NCI-H1436 treated with DMSO at 0.1 percent for 48 hours (cell line): ENCODE measurements at places on chromosomes 5 and 9.

GRCh38 chr5:141155540-141156374 lies 5.9 kb downstream of the PCDHB6 start:
- no peak for DNase-seq

DNA sequence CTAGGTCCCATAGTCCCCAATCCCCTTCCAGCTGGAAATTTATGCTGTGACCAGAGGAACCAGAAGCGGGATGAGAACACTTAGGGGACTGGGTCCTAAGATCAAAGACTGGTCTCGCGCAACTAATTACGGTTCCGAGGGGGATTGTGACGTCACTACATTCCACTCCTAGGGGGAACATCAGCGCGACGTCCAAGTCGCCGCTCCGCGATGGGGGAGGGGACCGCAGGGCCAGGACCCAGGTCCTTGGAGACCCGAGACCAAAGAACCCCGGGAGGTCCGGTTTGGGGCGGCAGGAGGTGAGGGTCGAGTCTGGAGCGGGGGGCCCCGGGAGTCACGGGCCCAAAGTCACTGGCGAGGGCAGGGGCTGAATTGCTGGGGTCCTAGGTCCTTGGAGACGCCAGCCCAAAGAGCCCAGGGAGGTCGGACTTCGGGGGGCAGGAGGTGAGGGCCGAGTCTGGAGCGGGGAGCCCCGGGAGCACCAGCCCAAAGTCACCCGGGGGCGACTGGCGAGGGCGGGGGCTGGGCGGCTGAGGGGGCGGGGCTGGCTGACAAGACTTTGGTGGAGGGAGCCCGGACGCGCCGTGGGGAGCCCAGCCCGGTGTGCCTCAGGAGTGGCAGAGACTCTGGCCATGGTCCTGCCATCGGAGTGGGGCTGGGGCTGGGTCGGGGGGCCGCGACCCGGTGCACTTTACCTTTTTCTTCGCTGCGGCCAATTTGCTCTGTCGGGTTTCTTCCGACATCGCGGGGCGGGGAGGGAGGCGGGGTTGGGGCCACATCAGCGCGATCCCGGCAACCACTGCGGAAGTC lies at the start of gene GOLGA2:
Gene GOLGA2, minus strand, starts transcription at position 810 of the 810 bp plus-strand sequence. Its CDS starts 31 bp downstream, at position 779.
- no peak for DNase-seq

GRCh38 chr5:38426986-38427950 lies 129.2 kb downstream of the LIFR start:
- no peak for DNase-seq

DNA sequence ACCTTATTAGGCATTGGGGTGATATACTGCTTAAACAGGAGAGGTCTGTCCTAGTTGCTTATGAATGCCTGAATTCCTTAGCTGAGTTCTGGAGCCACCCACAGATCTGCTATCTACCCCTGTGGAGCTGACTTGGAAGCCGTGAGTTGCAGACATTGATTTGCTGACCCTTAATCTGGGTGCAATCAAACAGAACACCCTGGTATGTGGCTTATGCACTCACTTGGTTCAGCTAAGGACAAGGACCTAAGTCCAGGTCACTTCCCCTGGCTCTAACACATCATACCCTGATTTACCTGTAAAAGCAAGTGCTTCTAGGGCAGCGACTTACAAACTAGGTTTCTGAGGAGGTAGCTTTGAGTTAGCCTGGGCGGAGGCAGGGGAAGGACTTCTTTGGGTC lies 41.6 kb upstream of the TLR4 start:
- no peak for DNase-seq

GRCh38 chr9:20570756-20571155 lies 51.5 kb downstream of the MLLT3 start:
- no peak for DNase-seq

GRCh38 chr5:83721953-83722901 lies 1.6 kb upstream of the HAPLN1 start:
- no peak for DNase-seq

GRCh38 chr9:7606591-7606990 lies 193.0 kb downstream of the DMAC1 start:
- DNase-seq, result no peak

DNA sequence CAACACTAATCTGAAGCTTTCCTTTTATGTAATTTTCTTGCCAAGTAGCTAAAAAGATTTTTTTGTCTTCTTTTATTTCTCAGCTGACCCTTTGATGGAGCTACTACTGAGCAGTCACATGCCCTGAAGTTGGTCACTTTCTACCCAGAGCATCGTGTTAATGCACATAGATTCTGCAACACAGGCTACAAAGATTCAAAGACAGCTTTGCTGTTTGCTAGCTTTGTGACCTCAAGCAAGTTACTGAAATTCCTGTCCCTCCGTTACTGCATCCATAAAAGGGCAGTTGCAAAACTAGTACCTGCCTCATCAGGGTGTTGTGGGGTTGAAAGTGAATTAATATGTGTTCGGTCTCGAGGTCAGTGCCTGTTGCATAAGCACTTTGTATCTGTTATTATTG lies 179.9 kb downstream of the GAS1 start:
- DNase-seq, result no peak

DNA sequence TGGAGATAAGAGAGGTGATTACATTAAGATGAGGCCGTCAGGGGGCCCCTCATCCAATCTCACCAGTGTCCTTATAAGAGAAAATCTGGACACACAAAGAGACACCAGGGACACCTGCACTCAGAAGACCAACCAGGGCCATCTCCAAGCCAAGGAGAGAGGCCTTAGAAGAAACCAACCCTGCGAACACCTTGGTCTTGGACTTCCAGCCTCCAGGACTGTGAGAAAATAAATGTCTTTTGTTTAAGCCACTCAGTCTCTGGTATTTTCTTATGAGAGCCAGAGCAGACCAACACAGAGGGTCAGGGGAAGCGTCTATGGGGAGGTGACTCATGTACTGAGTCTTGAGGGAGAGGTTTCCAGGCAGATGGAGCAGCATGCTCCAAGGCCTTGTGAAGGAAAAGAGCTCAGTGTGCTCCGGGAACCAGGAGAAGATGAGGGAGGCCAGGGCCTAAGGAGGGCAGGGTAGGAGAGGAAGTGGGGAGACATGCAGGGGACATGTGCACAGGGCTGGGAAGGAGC lies 5.4 kb downstream of the PHYKPL start:
- DNase-seq, result no peak

GRCh38 chr9:136625101-136626065 lies 37.3 kb upstream of the EGFL7 start:
- DNase-seq, result no peak

DNA sequence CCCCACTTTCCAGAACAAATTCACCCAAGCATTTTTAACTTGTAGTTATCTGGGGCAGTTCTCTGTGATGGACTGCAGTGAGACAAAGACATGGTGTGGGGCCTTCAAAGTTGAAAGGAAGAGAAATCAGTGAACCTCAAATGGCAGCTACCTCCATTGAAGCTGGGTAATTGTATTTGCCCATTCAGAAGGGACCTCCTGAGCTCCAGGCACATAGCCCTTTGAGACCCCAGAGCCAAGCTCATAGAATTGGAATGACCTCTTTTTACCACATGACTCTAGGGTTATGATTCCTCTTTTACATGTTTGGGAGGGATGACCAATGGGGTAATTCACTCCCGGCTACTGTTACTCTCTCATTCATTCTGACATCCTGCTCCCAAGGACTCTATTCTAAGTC lies 368.4 kb upstream of the ITGA1 start:
- DNase-seq, result no peak

DNA sequence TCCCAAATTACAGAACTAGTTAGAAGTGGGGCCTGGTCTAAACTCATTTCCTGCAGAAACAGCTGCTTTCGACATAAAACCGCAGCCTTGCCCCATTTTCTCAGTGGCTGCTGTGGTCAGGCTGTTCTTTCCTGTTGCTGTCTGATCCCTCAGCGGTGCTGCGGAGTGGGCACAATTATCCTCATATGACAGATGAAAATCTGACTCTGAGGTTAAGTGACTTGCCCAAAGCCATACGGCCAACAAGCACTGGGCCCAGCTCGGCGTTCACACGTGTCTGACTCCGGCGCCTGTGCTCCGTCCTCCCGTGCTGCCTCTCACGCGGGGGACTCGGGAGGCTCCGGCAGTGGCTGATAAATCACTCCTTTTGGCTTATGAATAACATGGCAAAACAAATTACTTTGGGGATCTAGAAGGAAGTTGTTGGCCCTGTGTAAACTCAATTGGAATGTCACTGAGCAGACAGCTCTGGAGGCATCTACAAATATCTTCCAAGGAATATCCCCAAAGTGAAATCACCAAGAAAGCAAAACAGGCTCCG lies 142.6 kb upstream of the LMX1B start:
- DNase-seq, result no peak

DNA sequence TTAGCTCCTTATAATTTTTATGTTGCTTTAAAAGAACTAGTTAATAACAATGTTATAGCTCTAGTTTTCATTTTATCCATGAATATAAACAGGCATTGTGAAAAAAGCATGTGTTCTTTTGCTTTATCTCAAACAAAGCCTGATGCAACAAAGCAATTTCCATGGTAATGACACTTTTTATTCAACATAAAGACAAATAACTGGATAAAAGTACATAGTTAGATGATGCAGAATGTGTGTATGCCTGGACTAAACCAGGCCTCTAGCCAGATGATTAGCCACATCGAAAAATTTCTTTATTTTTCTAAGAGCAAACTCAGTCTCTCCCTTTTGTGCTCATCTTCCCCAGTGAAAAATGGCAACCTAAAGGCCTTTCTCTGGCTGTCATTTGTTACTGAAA lies 125.6 kb upstream of the TARS1 start:
- DNase-seq, result no peak

DNA sequence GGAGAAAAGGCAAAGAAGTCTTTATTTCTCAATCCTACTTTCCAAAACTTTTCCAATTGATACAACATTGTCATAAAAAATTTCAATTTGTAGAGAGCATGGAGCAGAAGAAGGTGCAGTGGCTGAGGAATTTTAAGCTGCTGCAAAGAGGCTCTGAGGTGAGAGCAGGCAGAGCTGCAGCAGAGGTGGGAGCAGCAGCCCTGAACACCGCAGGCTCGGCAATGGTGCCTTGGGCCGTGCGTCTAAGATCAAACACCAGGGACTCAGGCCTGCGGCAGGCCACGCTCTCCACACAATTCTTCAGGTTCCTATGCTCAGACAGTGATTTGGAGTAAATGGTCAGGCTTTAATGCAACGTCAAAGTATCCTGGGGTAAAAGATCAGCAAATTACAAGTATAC lies 46.3 kb downstream of the SIL1 start:
- DNase-seq, result no peak

GRCh38 chr5:142143878-142144277 lies 35.3 kb downstream of the NDFIP1 start:
- no peak for DNase-seq

GRCh38 chr5:73844165-73844564 lies 218.2 kb downstream of the ARHGEF28 start:
- DNase-seq, result no peak

DNA sequence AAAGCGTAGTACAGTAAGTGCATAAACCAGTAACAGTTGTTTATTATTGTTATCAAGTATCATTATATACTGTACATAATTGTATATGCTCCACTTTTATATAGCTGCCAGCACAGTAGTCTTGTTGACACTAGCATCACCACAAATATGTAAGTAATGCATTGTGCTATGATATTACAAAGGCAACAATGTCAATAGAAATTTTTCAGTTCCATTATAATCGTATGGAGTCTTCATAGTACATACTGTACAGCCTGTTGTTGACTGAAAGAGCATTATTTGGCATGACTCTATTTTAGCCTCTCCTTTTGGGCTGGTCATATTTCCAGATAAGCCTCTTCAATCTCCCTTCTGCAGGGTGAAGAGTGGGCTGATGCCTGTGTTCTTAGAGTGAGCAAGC lies 40.4 kb downstream of the CFAP95 start:
- no peak for DNase-seq

DNA sequence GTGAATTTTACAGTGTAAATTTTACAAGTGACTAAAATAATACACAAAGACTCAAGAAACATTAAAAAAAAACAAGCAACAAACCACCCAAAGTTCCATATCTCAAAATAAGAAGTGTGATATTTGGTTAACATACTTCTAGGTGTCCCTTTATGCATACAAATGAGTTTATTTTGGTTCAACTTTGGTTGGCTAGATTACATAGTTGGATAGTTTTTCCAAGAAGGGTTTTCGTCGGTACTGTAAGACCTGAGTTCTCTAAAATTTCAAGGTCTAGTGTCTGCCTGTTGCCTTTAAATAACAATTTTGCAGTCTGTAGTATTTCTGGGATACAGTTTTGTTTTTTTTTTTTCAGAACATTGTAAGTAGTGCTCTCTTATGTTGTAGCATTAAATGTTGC lies 58.8 kb upstream of the JAK2 start:
- DNase-seq, result no peak

GRCh38 chr5:83342465-83342864 lies 129.1 kb upstream of the VCAN start:
- no peak for DNase-seq

DNA sequence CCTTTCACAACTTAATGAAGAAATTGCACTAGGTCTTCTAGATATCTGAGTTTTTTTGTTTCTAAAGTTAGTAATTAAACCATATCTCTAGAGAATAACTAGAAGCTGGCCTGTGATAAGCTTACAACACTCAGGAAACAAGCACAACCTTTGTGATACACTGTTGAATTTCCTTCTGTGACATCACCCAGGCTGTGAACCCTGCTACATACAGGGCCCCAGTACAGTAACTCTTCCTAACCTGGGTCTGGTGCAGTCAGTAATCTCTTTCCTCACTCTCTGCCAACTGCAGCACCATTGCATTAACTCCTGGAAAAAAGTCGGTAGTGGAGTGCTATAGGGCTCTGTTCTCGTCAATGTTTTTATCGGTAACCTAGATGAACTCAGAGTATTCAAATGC lies 10.6 kb upstream of the IGFBPL1 start:
- no peak for DNase-seq

- no peak for DNase-seq
These were observed 999.3 kb downstream of the NR2F1-AS1 start for GRCh38 chr5:92581690-92582089.

DNA sequence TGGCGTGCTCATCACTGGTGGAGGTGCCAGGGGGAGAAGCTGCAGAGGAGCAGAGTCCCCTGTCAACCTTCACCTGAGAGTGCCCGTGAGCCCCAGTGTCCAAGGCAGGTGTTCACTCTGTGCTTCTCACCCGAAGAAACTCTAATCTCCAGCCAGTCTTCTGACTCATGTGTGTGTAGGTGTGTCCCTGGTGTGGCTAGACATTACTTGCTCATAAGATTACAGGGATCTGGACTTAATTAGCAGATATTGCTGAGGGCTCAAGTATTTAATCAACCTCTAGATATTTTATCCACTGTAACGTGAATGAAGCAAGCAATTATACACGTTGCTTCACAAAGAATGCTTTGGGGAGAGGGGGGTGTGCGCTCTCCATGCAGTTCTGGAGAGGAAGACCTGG lies 72.5 kb downstream of the MED10 start:
- no peak for DNase-seq

- no peak for DNase-seq
These were observed 112.4 kb downstream of the ASTN2 start for GRCh38 chr9:117302487-117302886.

DNA sequence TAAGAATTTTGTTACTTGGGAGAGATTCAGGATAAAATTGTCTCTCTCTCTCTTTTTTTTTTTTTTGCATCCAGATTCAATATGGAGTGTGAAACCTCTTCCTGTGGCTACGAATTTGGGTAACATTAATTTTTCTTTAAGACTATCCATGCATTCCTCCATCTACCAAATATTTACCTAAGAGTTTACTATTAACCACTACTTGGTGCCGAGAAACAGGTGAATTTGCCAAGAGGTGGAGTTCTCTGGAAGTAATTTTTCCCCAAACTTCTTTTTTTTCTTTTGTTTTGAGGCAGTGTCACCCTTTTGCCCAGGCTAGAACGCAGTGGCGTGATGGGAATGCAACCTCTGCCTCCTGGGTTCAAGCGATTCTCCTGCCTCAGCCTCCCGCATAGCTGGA lies 206.3 kb upstream of the VLDLR start:
- no peak for DNase-seq

GRCh38 chr5:169300468-169301385 lies at the start of gene SLIT3:
Gene SLIT3 (minus strand): TSS chr5:169301139. CDS start chr5:169300709, 430 bp downstream.
- DNase-seq, result no peak
